T-helper 2 cell (primary cell): ENCODE measurements at places on chromosomes 5 and 9.

DNA sequence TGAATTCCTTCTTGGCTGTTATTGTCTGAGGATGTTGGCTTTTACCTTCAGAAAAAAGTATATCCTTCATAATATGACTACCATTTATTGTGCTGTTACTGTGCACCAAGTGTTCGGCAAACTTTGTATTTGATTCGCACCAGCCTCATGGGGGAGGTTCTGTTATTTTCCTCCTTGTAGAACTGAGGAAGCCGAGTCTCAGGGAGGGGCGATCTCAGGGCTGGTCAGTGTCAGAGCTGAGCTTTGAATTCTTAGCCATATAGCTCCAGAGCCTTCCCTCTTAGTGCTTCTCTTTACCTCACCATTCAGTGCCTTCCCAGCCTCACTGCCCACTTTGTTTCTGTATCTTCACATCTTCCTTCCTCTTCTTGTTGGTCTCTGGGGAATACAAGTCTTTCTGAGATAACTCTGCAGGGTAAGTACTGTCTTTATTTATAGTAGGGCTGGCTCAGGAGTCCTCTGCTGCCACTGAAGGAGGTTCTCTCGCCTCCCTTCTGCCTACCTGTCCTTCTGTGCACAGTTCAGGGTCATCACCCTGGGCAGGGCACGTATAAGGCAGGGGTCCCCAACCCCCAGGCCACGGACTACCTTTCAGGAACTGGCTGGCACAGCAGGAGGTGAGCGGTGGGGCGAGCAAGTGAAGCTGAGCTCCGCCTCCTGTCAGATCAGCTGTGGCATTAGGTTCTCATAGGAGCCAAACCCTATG, 48.4 kb downstream of the GALNT10 start:
- no peak for DNase-seq

DNA sequence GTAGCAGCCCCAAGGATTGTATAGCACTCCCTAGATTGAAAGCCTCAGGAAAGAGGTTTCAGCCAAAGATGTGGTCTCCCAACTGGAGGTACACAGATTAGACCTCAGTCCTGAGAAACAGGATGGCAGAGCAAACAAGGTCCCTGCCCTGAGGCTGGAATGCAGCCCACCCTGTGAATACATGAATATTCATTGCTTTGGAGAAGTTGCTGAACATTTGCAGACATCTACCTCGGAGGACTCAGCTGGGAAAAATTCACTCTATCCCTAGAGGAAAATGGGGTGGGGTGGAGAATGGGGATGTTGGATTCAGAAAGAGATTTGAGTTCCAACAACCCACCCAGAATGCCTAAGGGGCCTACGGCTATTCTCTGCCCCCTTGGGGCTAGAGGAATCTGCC, 129.4 kb downstream of the SLIT3 start:
- DNase-seq = no peak

DNA sequence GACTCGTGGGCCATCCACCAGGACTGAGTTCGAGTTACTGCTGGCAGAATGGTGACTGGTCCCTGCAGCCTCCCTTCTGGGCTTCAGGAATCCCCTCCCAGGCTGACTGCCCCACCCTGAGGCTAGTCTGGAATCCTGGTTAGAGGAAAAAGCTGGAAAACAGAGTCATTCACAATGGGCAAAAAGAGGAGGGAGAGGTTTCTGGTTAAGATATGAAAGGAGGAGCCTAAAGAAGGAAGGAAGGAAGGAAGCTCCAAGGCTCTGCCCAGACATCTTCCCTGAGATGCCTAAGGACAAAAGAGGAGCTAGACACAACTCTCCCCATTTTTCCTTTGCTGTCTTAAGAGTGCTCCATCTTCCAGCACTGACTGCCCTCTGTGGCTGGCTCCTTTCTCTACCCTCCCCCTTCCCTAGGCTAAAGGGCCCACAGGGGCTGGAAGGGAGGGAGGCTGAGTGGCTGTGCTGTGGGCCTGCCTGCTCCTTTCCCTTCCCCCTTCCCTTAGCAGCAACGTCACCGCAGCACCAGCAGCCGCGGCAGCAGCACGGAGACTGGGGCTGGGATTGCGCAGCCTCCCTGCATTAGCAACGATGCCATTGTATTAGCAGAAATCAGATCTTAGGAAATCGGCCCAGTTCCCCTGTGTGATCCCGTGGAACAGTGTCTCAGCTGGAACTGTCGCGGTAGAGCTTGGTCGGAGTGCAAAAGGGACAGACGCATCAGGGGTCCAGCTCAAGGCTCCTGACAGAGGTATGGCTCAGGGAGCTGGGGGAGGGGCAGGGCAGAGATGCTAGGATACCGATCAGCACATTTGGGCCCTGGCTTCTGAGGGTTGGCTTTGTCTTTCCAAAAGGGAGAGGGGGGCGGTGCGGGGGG, 48.7 kb downstream of the RUSC2 start:
- no peak for DNase-seq

GRCh38 chr5:91141642-91142041, 241.5 kb downstream of the ARRDC3 start:
- no peak for DNase-seq

DNA sequence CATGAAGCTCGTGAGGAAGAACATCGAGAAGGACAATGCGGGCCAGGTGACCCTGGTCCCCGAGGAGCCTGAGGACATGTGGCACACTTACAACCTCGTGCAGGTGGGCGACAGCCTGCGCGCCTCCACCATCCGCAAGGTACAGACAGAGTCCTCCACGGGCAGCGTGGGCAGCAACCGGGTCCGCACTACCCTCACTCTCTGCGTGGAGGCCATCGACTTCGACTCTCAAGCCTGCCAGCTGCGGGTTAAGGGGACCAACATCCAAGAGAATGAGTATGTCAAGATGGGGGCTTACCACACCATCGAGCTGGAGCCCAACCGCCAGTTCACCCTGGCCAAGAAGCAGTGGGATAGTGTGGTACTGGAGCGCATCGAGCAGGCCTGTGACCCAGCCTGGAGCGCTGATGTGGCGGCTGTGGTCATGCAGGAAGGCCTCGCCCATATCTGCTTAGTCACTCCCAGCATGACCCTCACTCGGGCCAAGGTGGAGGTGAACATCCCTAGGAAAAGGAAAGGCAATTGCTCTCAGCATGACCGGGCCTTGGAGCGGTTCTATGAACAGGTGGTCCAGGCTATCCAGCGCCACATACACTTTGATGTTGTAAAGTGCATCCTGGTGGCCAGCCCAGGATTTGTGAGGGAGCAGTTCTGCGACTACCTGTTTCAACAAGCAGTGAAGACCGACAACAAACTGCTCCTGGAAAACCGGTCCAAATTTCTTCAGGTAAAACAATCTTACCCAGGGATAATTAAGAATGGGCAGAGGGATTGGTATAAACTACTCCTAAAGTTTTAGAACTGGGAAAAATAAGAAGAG, 12.9 kb downstream of the ITGA1 start:
- peak; percentile 40 for DNase-seq

DNA sequence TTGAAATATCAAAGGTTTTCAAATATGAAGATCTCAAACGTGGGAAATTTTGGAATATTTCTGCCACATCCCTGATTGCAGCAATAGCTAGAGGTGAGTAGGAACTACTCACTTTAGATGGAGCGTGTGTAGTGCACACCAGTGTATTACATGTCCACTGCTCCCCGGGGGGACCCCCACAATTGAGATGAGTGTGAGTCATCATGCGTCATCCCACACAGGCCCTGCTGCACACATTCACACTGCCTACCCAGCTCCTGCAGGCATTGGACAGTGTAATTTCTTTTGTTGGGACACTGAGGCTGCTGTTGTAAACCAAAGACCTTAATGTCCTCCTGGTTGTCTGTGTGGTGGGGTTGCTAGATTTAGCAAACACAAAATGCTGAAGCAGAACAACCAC, 280.0 kb downstream of the GAS1 start:
- DNase-seq = no peak

- DNase-seq = no peak
These were observed 14.8 kb downstream of the ACO1 start for GRCh38 chr9:32399110-32399815.

DNA sequence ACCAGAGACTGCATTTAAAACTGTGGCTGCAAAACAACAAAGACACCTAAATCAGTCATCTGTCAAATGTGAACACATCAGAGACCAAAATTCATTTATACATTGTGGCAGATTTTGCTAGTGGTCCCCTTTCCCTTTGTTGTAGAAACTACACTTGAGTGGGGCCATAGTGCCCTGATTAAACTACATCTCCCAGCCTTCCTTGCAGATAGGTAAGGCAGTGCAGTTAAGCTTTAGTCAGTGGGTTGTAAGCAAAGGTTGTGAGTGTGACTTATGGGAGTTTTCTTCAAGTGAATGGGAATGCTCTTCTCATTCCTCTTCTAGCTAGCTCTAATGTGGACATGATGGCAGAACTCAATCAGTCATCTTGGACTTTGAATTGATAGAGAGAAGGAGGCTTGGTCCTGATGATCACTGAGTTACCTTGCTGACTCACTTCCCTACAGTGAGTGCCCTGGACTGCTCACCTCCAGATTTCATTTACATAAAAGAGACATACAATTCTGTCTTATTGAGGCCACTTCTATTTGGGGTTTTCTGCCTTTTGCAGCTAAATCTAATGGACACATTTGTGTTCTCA, 35.2 kb upstream of the SPARC start:
- DNase-seq = no peak

GRCh38 chr5:1997640-1998347, 115.1 kb upstream of the IRX4 start:
- no peak for DNase-seq

GRCh38 chr9:82022121-82022520, 33.5 kb downstream of the SPATA31D1 start:
- no peak for DNase-seq

DNA sequence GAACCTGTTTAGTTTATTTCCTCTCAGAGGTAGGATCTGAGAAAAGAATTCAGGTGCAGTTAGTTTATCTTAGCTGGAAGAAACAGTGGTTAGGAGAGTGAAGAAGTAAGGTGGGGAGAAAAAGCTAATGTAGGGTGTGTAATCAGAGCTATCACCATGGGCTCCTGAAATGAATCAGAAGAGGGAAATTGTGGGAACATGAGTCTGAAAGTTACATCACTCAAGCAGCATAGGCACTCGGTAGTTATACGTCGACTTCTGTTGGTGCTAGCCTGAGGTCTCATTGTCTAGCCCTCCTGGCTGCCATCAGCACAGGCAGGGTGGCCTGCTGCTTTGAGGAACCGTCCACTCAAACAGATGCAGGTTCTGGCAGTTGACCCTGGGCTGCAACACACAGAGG, 56.7 kb upstream of the NPR3 start:
- no peak for DNase-seq

DNA sequence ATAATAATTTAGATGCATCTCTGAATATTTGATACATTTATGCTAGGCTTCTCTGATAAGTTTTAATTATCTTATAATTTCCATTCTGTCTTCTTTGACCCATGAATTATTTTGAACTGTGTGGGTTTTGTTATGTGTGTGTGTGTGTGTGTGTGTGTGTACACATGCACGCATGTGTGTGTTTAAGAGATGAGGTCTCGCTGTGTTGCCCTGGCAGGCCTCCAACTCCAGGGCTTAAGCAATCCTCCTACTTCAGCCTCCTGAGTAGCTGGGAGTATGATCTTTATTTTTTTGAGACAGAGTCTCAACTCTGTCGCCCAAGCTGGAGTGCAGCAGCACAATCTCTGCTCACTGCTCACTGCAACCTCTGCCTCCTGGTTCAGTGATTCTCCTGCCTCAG, 75.4 kb downstream of the NDUFAF2 start:
- DNase-seq = no peak
